T-helper 22 cell (primary cell): ENCODE measurements at places on chromosomes 11 and 22.

GRCh38 chr22:42419243-42419881 lies 12.8 kb downstream of the NFAM1 start:
- no peak for DNase-seq

GRCh38 chr22:28953976-28954880 lies 70.9 kb downstream of the ZNRF3 start:
- no peak for DNase-seq

GRCh38 chr11:723120-723883 lies 17.3 kb downstream of the EPS8L2 start:
- DNase-seq = no peak

GRCh38 chr11:62359475-62359874 lies 22.2 kb downstream of the ASRGL1 start:
- no peak for DNase-seq

DNA sequence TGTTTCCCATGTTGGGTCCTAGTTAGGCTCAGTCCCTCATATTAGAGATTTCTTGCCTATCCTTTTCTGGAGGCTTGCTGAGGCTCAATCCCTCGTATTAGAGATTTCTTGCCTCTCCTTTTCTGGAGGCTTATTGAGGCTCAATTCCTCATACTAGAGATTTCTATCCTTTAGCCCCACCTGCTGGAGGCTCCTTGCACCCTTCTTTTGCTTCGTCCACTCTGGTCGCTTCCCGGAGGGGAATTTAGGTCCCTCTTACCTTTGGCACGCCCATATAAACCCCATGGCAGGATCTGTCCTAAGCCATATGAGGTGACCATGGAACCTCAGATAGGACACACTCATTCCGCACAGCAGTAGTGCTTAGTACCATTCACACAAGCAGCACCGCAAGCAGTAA lies 15.9 kb downstream of the CYP2D6 start:
- no peak for DNase-seq
